ENCODE measurements at places on chromosomes 6 and 20.

DNA sequence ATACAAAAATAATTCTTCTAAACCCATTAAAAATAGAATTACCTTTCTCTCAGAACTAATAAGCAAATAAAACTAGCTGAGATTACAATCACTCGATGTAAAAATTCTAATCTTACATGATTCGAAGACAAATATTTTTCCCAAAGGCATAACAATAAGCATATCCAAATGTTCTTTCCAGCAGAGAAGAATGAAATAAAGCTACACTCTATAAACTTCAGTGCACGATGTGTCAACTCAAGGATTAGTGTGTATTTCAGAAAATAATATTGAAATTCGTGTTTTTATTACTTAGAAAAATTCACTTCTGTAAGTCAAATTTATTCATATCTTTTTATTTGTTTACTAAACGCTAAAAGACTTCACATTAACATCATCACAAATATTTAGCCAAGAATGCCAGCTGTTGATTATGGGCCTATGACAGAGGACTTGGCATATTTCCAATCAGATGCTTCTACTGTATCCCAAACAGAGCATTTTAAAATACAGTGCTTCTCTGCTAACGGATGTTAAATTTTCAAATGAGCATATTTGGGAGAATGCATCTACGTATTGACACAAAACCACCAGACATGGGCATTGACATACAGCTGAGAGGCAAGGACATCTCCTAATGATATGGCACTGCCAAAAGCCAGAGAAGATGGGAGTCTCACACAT lies 54.7 kb upstream of the PDE7B start:
- no peak for DNase-seq

DNA sequence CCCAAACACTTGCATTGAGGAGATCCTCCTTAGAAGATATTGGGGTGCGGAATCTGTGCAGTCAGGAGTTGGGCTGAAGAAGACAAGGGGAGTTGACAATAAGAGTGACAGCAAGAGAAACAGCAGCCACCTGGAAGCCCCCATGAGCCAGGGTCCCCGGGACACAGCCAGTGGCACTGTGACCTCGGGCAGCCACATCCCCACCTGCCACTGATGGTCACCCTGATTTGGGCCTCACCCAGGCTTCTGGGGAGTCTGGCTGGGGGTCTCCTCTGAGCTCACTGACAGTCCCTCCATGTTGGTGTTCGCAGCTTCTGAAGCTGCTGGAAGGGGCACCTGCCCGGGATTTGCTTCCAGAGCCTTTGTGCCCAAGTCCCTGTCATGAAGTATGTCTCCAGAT lies 123.5 kb downstream of the TTLL2 start:
- DNase-seq, result no peak

DNA sequence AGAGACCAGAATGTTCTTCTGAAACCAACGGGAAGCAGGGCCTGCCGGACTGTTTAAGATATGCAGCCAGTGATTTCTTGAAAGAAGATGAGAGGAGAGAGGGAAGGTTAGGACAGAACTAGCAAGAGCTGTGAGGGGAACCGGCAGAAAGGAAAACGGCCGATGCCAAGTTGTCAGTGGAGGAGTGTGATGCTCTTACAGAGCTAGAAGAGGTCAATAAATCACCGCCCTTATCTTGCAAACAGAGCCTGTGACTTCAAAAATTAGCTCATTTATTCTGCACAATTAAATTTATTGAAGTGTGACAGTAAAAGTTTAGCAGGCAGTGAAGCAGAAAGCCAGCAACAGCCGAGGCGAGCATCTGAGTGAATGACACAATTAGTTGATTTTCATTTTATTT lies 509.5 kb upstream of the ID4 start:
- DNase-seq, result no peak

DNA sequence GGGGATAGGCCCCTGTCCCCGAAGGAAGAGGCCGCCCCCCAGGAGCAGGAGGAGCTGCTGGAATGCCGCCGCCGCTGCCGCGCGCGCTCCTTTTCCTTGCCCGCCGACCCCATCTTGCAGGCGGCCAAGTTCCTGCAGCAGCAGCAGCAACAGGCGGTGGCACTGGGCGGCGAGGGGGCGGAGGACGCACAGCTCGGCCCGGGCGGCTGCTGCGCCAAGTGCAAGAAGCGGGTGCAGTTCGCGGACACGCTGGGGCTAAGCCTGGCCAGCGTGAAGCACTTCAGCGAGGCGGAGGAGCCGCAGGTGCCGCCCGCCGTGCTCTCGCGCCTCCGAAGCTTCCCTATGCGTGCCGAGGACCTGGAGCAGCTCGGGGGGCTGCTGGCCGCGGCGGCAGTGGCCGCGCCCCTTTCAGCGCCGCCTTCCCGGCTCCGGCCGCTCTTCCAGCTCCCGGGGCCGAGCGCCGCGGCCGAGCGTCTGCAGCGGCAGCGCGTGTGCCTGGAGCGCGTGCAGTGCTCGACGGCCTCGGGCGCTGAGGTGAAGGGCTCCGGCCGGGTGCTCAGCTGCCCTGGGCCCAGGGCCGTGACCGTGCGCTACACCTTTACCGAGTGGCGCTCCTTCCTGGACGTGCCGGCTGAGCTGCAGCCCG lies 630 bp downstream of the PPP1R3G start:
- no peak for DNase-seq

DNA sequence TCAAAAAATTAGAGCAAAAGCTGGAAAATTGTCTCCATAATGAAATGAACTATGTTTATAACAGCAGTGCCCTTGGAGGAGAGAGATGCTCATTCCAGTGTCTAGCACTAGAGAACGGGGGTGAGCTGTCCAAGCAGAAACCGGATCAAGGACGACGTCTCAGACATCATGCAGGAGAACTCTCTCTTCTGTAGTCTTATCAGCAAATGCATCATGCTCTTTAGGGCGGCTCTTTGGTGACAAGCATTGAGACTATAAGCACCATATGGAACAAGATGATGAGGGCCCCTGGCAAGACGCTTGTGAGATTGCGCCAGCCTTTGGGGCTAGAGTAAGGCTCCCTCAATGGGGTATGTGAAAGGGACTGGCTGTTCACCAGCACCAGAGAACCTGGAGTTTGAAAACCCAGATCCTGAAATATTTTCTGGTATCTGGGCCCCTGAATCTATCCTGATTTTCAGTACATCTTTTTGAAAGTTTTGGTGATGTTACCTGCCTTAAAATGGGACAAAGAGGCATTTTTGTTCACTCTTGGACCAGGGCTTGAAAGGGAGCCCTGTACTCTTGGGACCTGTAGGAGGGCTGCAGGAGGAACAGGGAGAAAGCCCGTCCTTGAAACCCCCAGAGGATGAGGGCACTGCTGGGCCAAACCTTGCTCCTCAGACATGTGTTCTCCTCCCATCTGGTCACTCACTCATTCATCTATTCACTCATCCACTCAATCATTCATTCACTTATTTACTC lies 127.6 kb downstream of the TTLL2 start:
- no peak for DNase-seq

DNA sequence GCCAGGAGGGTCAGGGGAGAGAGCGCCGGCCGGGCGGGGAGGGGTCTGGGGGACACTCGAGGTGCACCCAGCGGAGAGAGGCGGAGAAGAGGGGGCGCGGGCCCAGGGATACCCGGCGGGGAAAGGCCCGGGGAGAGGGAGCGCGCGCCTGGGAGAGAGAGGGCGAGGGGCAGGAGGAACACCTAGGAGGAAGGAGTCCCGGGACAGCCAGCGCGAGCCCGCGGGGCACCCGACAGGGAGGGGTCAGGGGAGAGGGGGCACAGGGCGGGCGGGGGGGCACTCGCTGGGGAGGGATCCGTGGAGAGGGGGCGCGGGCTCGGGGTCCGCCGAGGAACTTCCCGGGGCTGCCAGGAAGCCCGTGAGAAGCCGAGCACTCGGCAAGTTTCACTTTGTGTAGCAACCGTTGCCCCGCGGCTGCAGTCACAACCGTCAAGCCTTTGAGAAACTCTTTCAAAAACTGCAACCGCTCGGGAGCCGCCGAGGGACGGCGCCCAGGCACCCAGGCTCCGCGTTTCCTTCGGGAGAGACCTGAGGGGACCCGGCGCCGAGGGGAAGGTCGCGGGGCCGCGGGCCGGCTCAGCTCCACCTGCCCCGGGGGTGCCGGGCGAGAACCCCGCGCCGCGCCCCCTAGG lies 471 bp downstream of the EZR start:
- DNase-seq, result peak; percentile 53

- DNase-seq, result no peak
Measured at GRCh38 chr6:26172608-26172968, 85.4 kb downstream of the HFE start.

DNA sequence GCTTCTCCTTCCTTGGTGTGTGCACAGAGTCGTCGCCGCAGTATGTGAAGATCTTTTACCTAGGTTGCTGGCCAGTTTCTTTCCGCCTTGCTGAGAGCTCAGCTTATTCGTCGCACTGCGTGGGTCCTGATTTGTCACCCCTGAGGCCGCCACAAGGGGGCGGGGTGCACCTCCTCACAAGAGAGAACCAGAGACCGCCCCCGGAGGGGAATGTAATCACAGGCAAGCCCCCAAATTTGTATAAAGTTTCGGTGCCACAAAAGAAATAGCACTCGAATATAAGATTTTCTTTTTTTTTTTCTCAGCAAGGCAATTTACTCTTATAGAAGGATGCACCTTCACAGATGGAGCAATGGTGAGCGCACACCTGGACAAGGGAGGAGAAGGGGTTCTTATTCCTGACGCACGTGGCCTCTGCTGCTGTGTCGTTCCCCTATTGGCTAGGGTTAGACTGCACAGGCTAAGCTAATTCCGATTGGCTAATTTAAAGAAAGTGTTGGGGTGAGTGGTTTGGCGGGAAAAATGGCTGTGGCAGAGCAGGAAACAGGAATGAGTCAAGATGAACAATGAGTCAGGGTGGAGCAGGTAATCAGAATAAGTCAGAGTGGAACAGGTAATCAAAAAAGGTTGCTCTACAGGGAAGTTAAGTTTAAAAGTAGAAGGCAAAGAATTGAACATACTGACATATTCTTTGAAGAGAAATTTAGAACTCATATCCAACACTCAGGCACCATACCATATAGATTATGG lies 19.5 kb downstream of the NCOA3 start:
- DNase-seq, result no peak

DNA sequence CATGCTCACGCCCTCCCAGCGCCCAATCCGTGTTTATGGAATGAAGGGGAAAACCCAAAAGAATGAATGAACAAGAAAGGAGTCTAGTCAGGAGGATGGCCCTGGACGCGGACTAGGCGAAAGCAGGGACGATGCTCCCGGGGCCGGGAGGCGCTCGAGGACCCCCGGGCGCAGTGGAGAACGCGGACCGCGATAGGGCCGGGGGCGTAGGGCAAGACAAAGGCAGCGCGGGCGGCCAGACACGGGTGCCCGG lies 758 bp downstream of the GCLC start:
- no peak for DNase-seq

- DNase-seq, result peak; percentile 27
Measured at GRCh38 chr6:37239950-37240713, 17.4 kb upstream of the TBC1D22B start.

GRCh38 chr6:135583256-135583761 lies 85.8 kb upstream of the AHI1 start:
- DNase-seq, result no peak

DNA sequence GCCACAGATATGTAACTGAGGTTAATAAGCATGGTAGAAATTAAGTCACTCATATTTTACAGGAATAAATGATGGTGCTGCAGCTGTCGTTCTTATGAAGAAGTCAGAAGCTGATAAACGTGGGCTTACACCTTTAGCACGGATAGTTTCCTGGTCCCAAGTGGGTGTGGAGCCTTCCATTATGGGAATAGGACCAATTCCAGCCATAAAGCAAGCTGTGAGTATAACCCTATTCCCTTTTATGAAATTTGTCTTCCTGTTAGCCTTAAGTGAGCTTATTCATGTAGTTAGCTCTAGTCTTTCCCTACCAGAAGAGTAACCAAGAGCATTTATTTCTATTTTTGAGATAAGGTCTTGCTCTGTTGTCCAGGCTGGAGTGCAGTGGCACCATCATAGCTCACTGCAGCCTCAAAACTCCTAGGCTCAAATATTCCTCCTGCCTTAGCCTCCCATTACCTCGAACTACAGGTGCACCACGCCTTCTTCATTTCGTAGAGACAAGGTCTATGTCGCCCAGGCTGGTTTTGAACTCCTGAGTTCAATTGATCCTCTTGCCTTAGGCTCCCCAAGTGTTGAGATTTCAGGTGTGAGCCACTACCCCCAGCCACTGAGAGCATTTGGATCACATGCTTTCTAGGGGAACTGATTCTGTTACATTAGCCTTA lies 12.0 kb downstream of the TCP1 start:
- DNase-seq, result no peak

GRCh38 chr20:41984031-41984430 lies 365.9 kb upstream of the CHD6 start:
- no peak for DNase-seq

- no peak for DNase-seq
Measured at GRCh38 chr6:2872423-2873358, 30.4 kb downstream of the SERPINB9 start.

GRCh38 chr6:24340998-24341938 lies 16.6 kb downstream of the DCDC2 start:
- DNase-seq, result no peak

GRCh38 chr6:145587334-145587733 lies 148.0 kb downstream of the EPM2A start:
- no peak for DNase-seq

- peak; percentile 3 for DNase-seq
Measured at GRCh38 chr6:38973178-38974057, 75.2 kb upstream of the GLP1R start.

GRCh38 chr20:64159711-64160110 lies 4.5 kb upstream of the MYT1 start:
- DNase-seq, result no peak

DNA sequence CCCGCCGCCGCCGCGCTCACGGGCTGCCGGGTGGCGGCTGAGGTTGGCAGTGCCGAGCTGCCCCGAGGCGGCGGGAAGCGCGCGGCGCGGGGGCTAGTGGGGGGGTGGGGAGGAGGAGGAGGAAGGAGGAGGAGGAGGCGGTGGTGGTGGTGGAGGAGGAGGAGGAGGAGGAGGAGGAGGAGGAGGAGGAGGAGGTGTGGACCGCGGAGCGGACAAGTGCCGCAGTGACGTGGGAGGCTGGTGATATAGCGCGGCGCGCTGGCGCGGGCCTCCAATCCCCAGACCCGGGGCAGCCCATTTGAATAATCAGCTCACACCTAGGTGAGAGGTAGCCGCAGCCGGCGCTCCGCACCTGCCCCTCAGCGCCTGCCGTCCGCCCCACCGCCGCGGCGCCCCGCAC lies at the start of gene FOXA2:
TSS of gene FOXA2 (minus strand) at position 51 of the 400 bp plus-strand sequence. CDS start 294 bp downstream, outside the sequence.
- DNase-seq, result no peak

- DNase-seq, result no peak
Measured at GRCh38 chr6:110976575-110976974, 5.3 kb upstream of the RPF2 start.

GRCh38 chr6:136365776-136366354 lies 76.2 kb upstream of the BCLAF1 start:
- DNase-seq, result no peak

DNA sequence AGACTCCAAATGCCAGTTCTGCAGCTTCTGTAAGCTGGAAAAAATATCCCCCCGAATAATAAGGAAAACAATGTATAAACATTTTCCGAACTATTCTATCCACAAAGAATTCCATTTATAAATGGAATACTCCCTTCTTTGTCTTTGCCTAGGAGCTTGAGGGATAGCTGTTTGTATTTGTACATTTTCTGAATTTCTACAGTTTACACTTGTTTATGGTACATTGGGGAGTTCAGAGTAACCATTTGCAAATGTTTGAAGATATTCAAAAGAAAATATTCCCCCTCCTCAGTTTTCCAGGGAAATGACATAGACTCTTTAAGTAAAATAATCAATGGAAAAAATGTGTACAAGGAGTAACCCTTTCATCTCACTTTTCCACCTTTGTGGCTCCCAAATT lies 149.6 kb downstream of the SOBP start:
- no peak for DNase-seq

GRCh38 chr6:52564856-52565255 lies 12.0 kb downstream of the TRAM2 start:
- DNase-seq, result no peak

- no peak for DNase-seq
Measured at GRCh38 chr6:143100429-143100828, 39.7 kb downstream of the AIG1 start.
